Hepatocyte (in vitro differentiated cells): ENCODE measurements at places on chromosomes 12 and 14. TPM values are rescaled to one million over a fixed set of nuclear protein-coding genes. Genes with fewer than 3 reads are reported as not detected.
A peak's percentile ranks its signal among the peaks of the same experiment; 100 is the strongest.

DNA sequence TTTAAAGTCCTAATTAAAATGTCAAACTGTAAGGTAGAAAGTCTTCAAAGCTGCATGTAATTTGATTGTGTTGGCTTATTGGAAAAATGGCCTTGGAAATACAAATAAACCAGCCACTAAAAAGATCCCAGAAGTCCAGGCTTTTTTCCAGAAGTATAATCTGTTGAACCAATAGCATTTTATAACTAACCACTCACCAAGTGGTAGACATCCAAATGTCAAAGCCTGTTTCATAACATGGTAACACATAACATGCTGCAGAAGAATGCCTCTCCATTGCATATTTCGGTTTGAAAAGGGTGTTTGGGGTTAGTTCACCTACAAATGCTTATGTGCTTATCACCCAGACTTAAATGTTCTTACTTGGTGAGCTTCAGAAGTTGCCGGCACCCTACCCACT lies 183.7 kb upstream of the DIO2 start:
- DNase-seq: no peak

DNA sequence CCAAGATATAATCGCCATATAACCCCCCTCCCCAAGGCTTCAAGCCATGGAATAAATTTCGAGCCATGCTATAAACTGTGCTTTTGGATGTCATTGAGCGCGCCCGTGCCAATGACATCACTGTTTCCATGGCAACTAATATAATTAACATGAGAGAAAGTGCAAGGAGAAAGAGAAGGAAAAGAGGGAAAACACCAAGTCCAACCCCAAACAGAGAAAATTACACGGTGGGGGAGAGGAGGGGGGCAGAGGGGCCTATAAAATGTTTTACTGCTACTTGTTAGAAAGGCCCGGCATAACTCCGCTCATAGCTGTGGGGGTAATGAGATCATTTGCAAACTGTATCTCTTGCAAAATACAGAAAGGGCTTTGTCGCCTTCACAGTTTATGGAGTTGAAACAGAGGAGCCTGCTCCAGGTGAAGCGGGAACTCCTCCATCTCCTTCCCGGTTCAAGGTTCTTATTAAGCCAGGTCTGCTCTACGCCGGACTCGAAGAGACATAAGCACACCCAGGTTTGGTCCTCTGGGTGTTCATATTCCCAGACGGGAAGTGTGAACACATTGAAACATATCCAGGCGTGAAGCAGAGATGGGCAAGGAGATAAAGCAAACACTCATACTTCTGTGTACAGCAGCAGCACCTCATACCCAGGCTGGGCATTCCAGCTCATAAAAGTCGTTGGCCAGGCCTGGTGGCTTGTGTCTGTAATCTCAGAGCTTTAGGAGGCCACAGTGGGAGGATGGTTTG lies 99.1 kb upstream of the MAP1LC3B2 start:
- peak; percentile 32 for DNase-seq

Gene IGFBP6
- total RNA-seq: 21.8 and 25.1 TPM in 2 replicates

Gene TTC6
- 20.1 and 20.8 TPM in 2 replicates for total RNA-seq

DNA sequence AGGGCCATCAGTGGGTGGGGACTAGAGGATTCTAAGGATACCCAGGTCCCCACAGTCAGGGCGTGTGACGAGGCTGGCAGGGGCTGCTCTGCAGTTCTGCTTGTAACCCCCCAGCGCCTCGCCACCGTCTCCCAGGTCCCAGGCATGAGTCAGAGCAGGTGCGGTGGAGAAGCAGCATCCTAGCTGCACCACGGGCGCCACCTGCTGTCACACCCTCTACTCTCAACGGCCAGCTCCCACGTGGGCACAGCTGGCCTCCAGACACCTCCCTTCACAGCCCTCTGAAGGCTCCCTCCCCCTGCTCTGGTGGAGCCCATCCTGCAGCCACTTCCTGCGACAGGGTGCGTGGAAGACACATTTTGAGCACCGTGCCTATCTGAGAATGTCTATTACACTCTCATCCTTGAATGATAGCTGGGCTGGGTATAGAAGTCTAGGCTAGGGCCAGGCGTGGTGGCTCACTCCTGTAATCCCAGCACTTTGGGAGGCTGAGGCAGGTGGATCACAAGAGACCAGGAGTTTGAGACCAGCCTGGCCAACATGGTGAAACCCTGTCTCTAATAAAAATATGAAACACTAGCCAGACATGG lies 6.9 kb upstream of the NUDT14 start:
- DNase-seq: no peak

DNA sequence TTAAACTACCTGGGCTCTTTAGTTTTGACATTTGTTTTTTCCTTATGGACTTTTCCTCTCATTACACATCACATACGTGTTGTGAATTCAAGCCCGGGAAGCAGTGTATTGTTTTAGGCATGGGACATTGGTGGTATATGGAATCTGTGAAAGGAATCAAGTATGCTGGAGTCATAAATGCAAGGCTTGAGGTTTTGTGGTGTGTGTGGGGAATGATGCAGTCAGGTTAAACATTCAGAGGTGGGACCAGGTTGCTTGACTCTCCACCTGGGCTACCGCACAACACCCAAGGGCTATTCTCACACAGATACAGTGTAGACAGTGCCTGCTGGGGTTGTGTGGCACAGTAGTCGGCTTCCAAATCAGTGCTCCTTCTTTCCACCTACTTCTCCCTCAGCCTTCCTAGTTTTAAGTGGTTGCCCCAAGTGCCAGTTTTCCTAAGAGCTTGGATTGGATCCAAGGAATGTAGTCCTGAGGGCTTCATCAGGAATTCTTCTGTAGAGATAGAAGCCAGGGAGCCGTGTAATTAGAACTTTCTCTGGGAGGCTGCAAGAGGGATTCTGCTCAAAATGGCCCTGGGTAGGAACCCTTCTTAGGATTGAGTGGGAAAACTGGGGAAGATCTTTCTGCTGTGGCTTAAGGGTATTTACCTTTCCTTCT lies 243.7 kb downstream of the C12orf75 start:
- no peak for DNase-seq

- no peak for DNase-seq
Observed at GRCh38 chr12:88309546-88309945, 167.4 kb downstream of the TMTC3 start.

GRCh38 chr12:65997056-65997455 lies 133.5 kb downstream of the LLPH start:
- no peak for DNase-seq

Gene BLTP3B
- 30.1 and 31.8 TPM in 2 replicates for total RNA-seq

DNA sequence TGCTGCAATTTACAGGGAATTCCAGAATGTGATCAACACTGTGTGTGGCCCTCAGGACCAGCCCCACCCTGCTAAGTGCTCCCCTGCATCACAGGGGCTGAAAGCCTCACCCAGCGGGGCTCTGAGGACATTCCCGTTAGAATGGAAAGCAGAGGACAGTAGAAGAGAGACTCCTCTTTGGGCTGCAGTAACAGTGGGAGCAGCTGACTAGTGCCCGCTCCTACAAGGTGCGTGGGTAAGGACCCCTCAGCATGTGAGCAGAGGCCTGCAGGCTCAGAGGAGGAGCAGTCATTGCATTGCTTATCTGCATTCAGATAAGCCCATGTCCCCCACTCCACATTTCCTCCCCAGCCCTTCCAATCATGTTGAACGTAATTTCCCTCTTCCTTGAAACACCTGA lies 120.1 kb downstream of the ITPR2 start:
- DNase-seq: no peak

Gene TAS2R30
- total RNA-seq: 5.9 and 6.7 TPM in 2 replicates
